ENCODE measurements at places on chromosomes 11 and 22.
A peak's percentile ranks its signal among the peaks of the same experiment; 100 is the strongest.

GRCh38 chr11:41382927-41383326, 76.5 kb downstream of the LRRC4C start:
- no peak for DNase-seq
- no peaks in the 10 kb centered on the region for H3K36me3 ChIP-seq
- no peaks in the 10 kb centered on the region for H3K27me3 ChIP-seq
- no peak overlapping the region for H3K27ac ChIP-seq

DNA sequence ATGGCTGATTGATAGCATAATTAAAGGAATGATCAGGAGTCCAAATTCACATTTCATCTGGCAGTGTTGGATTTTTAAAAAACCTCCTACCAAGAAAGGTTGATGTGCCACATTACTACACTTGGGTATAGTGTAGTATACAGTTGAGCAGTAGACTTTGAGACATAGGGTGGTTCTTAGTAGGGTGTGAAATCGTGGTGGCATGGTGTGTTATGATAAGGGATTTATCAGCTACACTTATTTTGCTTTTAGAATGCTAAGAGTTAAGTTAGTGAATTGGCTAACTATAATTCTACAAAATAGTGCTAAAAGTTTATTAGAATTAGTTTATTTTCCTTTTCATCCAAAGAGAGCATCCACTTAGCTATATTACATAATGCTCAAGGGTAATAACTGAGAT, 13.1 kb downstream of the TBCEL start:
- H3K27me3 ChIP-seq, result no peaks in the 10 kb centered on the region
- peaks cover 7% of the 10 kb centered on the region for H3K36me3 ChIP-seq
- no peak for DNase-seq
- no peak overlapping the region for H3K4me3 ChIP-seq
- no peak overlapping the region for H3K27ac ChIP-seq

DNA sequence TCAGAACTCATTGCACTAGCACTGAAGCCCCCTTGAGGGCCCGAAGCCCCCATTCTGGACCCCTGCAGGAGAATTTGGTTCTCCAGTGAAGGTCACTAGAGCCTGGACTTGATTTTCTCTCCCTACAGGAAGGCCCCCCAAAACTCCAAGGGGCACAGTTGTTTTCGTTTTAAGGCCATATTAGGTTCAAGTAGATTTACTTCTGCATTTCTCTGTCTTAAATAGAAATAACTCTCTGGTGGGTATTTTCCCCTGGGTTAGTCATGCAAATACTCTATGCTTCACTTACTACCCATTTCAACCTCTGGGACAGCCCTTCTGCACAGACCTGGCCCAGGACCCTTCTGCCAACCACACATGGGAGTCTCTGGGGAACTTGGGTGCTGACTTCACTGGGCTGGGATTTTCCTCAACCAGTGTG, 41.6 kb downstream of the WEE1 start:
- no peaks in the 10 kb centered on the region for H3K36me3 ChIP-seq
- no peaks in the 10 kb centered on the region for H3K27me3 ChIP-seq
- H3K27ac ChIP-seq, result no peak overlapping the region
- H3K4me1 ChIP-seq, result peaks cover 24% of the 10 kb centered on the region
- peak overlapping the region; percentile 83 for H3K4me3 ChIP-seq

GRCh38 chr11:119372260-119373058, 9.0 kb downstream of the USP2 start:
- peaks cover 12% of the 10 kb centered on the region for H3K27me3 ChIP-seq
- no peaks in the 10 kb centered on the region for H3K36me3 ChIP-seq
- no peak overlapping the region for H3K4me3 ChIP-seq
- DNase-seq, result no peak
- no peak overlapping the region for H3K27ac ChIP-seq
- H3K4me1 ChIP-seq, result peaks cover 24% of the 10 kb centered on the region

GRCh38 chr11:34363363-34364084, 5.7 kb upstream of the ABTB2 start:
- DNase-seq, result no peak
- H3K27me3 ChIP-seq, result peaks cover 49% of the 10 kb centered on the region
- H3K4me3 ChIP-seq, result no peak overlapping the region
- no peak overlapping the region for H3K27ac ChIP-seq

DNA sequence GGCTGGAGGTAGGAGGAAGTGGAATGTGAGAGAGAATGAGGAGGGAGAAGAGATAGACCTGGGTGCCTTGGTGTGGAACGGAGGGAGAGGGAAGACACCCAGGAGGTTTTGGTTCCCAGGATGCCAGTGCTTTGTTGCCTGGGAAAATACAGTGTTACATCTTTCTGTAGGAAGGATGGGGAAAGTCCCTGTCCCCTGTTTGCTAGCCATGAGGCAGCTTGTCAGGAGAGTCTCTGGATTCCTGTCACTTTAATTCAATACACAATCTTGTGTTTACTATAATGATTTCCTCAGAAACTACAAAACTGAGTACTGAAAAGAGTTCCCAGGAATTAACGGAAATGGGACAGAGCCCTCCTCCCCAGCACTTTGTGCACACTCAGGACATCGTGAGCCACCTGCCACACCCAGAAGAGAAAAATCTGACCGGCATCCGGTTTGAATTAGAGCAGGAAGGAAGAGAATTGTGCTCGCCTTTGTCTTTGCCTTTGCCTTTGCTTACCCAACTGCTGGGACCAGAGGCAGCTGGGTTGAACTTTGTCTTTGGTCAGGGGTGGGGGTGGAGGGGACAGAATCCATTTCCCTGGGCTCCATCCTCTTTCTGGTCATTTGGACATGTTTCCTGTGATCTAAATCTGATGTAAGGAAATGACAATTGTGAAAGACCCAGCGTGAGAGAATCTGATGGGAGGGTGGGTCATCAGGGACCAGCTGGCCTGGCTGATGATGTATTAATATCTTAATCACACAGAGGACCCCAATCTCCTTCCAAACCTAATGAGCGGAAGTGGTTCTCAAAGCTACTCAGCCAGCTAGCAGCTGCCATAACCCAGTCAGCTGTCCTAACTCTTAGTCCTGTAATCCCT, 1.3 kb upstream of the LIMK2 start:
- peaks cover 32% of the 10 kb centered on the region for H3K4me1 ChIP-seq
- peak overlapping the region; percentile 88 for H3K27ac ChIP-seq
- H3K27me3 ChIP-seq, result no peaks in the 10 kb centered on the region

DNA sequence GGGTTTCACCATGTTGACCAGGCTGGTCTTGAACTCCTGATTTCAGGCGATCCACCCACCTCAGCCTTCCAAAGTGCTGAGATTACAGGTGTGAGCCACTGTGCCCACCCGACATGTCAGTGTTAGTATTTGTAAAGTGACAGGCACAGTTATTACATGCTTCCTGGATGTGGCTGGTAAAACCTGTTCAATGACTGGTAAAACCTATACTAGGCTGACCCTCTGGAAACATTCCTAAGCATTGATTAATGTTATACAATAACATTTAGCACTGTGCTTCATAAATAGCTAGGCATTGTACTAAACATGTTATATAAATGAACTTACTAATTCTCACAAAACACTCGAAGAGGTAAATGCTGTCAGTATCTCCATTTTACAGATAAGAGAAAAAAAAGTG, 20.9 kb upstream of the JHY start:
- no peak overlapping the region for H3K27ac ChIP-seq
- H3K4me1 ChIP-seq, result peaks cover 9% of the 10 kb centered on the region
- DNase-seq, result no peak
- H3K27me3 ChIP-seq, result no peaks in the 10 kb centered on the region
- H3K4me3 ChIP-seq, result no peak overlapping the region

Measured in activated CD8-positive, alpha-beta memory T cell treated with anti-CD3 and anti-CD28 coated beads, Interleukin-2, amount 10 ng/mL, durations not matched to agents 7 days and 5 days (primary cell).